ENCODE measurements at places on chromosomes 11 and 22.

GRCh38 chr22:25656724-25657123 is 85.3 kb upstream of the MYO18B start:
- no peak for DNase-seq

- no peak for DNase-seq
Measured at GRCh38 chr22:21741790-21742189, 6.2 kb upstream of the YPEL1 start.

DNA sequence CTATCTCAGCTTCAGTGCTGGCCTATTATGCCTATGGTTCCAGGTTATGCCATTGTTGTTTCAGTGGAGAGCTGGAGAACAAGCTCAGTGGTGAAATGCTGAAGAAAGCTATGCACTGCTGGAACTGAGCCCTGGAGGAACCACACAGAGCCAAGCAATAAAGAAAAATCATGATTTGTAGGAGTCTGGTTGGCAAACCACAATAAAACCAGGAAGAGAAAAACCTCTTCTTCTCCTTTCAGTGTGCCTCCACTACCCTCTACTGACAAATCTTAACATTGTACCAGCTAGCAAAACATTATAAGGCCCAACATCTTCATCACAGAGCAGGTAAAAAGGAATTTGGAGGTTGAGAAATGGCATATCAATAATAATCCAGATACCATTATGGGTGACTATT is 5.3 kb downstream of the OR51F2 start:
- no peak for DNase-seq

DNA sequence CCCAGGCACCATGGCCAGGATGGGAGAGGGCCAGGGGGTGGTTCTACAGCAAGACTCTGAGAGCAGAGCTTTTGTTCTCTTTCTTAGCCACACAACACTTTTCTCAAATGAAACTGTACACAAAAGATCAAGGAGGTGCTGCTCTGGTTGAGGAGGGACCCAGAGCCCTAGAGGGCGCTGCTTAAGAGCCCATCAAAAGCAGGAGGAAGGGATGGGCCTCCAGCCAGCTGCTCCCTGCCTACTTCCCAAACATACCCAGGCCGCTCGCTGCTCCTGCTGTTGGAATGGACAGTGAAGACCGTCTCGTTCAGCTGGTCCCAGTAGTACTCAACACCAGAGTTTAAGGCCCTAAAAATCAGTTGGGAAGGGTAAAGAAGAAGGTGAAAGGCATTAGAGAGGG is 18.4 kb upstream of the CHRM4 start:
- DNase-seq, result no peak

- no peak for DNase-seq
Measured at GRCh38 chr22:28044546-28045173, 125.6 kb upstream of the PITPNB start.

- DNase-seq, result no peak
Measured at GRCh38 chr11:118067006-118067405, 9.9 kb upstream of the TMPRSS4 start.

DNA sequence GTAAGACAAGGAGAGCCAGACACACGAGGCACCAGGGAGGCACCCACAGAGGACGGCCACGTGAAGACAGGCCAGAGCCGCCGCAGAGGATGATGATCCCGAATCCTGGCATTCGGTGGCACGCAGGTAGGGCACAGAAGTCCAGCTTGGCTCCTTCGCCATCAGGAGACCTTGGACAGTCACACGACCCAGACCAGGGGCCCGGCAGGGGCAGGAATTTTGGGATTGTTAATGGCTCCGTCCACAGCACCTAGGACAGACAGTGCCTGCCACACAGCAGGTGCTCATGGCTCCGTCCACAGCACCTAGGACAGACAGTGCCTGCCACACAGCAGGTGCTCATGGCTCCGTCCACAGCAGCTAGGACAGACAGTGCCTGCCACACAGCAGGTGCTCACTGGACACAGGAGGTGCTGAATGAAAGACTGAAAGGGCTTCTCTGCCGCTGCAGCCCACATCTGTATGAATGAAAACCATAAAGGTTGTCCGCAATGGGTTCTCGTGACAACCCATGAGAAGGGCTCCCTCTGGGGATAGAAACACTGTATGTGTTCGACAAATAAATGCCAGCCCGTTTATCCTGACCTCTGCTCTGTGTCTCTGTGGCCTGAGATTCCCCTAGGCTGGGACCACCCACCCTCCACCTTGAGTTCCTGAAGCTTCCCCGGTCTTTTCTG is 341.6 kb downstream of the CTTN start:
- no peak for DNase-seq

DNA sequence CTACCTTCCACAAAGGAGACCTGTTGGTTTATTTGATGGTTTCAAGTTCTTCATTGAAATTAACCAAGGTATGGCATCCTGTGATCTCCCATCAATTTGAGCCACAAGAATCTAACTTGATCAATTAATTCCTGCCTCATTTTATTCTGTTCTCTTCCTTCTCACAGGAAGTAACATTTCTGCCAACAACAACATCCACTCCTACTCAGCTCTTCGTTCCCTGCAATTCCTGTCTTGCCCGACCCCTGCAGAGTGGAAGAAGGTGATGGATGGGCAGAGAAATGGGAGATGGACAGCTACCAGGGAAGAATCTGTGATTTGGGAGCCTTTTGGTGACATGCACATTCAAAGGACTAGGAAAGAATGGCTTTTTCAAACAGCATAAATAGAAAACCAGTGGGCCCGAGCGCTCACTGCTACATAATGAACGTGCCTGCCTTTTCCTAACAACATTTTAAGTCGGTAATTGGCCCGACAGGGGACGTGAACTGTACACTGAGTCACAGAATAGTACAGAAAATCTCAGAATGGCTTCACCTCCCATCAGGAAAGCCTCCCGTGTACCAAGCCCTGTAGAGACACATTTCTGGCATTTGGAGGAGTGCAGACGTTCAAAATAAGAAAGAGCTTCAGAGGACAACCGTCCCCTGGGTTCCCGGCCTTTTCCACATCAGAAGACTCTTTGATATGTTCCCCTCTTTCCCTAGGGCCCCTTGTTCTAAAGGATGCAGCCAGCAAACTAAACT is 112.6 kb upstream of the SEZ6L start:
- no peak for DNase-seq

GRCh38 chr11:77542296-77542695 is 47.5 kb upstream of the AQP11 start:
- no peak for DNase-seq

- DNase-seq, result no peak
Measured at GRCh38 chr11:47773882-47774281, 6.7 kb upstream of the FNBP4 start.

DNA sequence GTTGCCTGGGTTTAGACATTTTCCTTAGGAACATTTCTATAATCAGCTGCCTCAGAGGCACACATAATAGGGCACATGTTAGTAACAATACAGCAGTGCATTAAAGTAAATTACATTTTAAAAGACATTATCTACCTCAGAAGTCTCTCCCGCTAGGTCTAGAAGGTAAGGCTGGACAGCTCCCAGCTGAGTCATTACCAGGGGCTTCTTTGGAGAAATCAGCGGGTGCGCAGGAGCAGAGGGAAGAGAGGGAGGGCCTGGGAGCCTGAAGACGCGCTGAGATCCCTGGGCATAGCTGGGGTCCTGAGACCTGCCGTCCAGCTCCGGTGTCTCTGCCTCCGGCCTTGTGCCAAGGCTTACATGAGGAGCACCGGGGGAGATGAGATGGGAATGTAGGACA is 67.7 kb downstream of the TMPRSS5 start:
- no peak for DNase-seq

GRCh38 chr11:64337538-64338249 is 2.3 kb upstream of the CCDC88B start:
- DNase-seq, result no peak

DNA sequence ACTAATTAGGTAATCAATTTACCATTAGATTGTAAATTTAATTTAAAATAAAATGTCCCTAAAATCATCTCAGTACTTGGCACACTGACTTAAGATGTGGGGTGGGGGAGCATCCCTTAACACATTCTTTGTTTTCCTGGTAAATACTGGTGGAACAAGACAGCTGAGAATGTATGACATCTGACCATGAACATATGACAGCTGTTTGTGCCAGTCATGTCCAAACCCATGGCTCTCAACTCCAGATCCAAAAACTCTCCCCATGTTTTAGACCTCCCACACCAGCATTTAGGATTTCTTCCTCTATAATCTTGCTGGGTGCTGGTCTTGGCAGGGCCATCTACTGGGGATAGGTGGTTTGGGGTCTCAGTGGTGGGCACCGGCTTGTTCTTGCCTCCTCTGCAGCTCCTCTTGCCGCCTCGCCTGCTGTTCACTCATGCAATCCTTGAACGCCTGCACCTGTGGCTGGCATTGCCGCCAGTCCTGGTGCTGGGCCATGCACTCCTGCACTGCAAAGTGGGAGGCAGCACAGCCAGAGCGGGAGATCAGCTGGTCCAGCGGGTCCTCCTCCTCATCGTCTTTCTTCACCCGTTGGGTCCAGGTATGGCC is 3.8 kb downstream of the COA4 start:
- DNase-seq, result no peak

DNA sequence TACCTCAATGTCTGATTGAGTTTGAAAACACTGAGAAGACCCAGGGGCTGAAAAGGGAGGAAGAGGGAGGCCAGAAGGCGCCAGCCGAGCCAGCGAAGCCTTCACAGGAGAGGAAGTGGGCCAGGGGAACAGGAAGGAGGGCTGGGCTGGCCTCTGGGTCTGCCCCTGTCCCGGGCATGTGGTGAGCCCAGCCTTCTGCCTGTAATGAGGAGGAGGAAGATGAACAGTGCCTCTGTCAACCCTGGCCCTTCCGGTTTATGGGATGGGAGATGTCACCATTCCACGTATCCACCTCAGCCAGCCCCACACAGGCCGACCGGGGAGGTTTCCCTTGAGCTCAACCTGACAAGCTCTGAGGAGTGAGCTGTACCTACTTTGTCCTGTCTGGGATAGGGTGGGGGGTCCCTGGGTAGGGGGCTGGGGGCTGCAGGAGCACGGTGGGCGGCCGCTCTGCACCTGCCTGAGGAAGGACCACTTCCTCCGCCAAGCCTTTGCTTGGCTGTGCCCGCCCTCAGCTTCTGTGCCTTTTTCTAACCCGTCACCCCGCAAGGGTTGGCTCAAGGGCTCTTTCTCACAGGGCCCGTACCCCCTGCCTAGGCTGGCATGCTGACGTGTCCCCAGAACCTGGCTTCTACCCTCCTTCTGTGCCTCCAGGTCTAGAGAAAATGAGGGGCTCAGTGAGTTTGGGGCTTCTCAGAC is 2.0 kb downstream of the PARVG start:
- DNase-seq, result no peak

- no peak for DNase-seq
Measured at GRCh38 chr11:35852056-35852455, 91.8 kb upstream of the LDLRAD3 start.

GRCh38 chr11:14018441-14018840 is 55.9 kb downstream of the SPON1 start:
- DNase-seq, result no peak

DNA sequence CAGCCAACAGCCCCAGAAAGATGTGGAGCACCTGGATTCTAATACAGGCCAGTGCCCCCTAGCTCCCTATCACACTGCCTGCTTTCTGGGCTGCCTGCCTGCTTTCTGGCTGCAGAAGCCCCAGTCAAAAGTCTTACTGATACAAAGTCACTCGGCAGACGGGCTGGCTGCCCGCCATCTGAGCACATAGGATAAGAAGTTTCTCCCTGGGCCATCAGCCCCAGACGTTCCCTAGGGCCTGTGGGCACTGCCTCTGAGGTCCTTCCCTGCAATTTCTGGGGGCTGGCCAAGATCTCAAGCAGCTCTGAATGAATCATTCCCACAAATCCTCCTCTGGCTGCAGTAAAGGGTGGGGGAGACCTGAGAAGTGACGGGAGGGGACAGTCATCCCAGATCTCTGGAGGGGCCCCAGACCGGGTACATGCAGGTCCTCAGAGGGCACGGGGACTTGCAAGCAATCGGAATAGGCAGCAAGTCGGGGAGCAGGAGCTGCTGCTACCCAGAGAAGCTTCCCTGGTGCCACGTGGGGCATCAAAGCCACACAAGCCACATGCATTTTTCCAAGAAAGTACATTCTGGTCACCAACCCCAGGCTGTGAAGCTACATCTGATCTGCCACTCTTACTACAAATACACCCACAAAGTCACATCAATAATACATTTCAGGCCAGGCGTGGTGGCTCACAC is 4.7 kb downstream of the TPST2 start:
- DNase-seq, result no peak

DNA sequence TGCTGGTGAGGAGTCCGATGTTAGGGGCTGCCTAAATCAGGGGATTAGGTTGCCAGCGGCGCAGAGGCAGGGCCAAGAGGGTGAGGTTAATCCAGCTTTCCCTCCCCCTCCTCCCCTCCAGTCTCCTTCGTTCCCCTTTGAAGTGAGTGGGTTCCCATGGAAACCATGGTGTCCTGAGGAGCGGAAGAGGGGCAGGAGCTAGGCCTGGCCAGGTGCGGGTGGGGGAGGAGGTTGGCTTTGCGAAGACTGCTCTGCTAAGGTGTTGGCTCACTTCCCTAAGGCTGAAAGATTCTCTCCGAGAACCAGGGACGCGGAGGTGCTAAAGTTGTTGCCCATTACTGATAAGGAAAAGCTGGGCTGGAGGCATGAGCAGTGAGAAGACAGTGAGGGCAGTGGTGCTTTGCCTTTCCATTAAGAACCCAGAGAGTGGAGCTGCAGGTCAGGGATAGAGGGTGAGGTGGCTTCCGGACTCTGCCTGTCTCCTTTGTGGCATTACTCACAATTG is 124.6 kb downstream of the FEZ1 start:
- no peak for DNase-seq

DNA sequence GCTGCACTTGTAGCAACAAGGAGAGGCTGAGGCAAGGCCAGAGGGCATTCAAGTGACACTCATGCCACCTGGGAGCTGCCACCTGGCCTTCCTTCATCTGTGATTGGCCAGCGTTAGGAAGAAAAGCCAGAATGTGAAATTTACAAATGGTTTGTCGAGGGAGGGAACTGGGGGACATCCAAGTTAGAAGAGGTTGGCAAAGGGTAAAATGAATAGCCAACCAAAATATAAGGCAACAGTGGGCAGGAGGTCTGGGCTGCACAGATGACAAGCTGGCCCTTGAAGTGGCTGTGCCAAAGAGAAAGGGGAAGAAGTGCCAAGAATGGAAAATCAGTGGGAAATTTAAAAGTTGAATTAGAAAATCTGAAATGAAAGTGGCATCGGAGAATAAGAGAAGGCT is 221.4 kb downstream of the C11orf91 start:
- no peak for DNase-seq

GRCh38 chr11:103798026-103798425 is 238.4 kb upstream of the DDI1 start:
- DNase-seq, result no peak

DNA sequence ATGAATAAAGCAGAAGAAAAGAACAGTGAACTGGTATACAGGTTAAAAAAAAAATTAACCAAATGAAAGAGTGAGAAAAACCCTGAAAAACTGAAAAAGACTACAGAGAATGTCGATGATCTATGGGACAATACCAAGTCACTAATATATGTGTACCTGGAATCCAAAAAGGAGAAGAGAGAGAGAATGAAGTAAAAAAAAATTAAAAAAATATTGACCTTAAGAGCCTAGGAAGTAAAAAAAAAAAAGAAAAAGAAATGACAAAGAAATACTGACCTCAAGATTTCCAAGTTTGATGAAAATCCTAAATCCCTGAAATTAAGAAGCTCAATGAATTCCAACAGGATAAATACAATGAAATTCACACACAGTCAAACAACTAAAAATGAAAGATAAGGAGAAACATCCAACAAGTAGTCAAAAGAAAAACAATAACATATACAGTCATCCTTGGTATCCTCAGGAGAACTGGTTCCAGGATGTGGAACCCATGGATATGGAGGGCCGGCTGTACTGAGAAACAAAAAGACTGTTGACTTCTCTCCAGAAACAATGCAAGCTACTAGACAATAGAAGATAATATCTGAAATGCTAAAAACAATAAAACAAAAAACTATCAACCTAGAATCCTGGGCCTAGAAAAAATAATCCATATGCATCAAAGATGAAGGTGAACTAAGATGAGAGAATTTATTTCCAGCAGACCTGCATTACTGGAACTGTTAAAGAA is 33.5 kb upstream of the SERPIND1 start:
- DNase-seq, result no peak

Measured in mesothelial cell of epicardium (in vitro differentiated cells).